ENCODE measurements at places on chromosomes 13 and 19. TPM values are rescaled to one million over a fixed set of nuclear protein-coding genes. Genes with fewer than 3 reads are reported as not detected.

DNA sequence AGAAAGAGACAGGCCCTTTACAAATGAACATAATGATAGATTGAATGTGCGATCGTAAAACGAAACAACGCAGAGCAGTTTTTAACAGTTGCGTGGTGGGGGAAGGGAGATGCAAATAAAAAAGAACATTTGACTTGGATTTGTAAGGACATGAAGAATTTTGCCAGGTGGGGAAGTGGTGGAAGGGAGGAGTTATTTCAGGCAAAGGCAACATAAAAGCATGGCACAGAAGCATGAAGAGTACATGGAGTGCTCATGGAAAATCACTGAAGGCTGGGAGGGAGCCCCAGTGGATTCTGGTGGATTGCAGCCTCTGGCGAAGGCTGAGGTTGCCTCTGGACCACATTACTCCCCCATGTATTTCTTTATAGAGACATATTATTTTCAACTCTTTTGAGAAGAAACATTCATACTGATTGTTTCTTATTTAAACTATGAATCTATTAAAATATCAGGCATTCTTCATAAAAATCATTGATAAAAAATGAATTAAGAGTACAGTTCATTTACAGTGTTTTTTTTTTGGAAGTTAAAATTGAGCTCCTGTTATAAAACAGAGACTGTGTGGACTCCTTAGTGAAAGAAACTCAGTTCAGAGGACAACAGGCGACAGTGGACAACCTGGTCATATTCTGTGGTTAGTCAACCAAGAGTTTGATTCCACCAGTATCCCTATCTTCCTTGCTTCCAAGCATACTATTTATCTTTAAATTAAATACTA lies 57.5 kb downstream of the STARD13 start:
- no peak for DNase-seq

- DNase-seq, result peak; percentile 44
These were observed 16.1 kb upstream of the USP29 start for GRCh38 chr19:57103573-57104277.

DNA sequence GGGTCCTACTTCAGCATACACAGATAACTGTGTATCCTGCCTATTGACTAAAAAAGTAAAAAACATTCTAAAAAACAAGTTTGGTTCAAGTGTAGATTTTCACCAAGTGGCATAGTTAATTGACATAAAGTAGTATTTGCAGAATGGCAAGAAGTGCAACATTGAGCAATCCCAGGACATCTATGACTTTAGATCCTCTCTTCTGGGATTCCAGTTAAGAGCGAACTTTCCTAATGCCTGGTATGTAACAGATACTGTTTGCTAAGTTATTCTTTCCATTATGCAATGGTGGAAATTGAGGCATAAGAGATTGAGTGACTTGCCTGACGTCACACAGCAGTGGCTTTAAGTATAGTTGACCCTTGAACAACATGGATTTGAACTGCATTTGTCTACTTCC lies 96.1 kb downstream of the ZMYM2 start:
- no peak for DNase-seq

- DNase-seq, result no peak
These were observed 10.4 kb downstream of the SBK2 start for GRCh38 chr19:55526216-55527196.

The KCNN1 gene
- total RNA-seq, result 0.19 TPM

The RGS9BP gene
- total RNA-seq, result 0.39 TPM

DNA sequence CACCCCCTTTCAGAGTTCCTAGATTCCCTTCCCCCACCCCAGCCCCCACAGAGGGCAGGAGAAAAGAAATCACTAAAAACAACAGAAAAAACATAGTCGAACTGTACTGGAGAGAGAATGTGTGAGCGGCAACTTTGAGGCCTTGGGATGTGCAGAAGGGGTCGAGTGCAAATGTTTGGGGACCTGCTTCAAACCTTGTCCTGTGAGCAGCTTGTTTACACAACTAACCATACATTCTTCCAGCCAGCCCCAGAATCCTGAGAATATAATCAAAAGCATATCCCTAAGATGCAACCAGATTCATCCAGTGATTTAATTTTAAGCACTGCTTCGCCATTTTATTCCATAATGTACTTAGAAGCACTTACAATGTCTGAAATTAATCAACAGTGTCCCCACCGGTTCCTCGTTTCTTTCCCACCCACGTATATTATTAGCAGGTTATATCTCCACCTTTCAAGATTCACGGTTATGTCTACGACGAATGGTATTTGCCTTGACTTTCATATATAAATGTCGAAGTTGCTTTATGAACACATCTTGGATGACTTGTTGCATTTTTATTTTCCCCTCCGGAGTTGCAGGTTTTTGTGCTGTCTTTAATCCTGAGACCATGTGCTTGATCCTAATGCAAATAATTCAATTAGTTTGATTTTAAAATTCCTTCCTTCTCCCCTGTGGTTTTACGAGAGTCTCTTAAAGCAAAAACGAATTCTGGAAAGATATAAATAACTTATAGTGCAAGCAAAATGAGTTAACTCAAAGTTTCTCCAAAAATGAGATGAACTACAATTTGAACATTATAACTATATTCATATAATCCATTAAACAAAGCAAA lies 107.6 kb downstream of the ZIC5 start:
- no peak for DNase-seq

The YJEFN3 gene
- total RNA-seq, result 5.7 TPM

All from activated naive CD4-positive, alpha-beta T cell treated with anti-CD3 and anti-CD28 coated beads, Interleukin-2, amount 50 U/mL, for 72 hours (primary cell).